Upper lobe of right lung (tissue), 1 donor: ENCODE measurements at places on chromosomes 3 and 15.

DNA sequence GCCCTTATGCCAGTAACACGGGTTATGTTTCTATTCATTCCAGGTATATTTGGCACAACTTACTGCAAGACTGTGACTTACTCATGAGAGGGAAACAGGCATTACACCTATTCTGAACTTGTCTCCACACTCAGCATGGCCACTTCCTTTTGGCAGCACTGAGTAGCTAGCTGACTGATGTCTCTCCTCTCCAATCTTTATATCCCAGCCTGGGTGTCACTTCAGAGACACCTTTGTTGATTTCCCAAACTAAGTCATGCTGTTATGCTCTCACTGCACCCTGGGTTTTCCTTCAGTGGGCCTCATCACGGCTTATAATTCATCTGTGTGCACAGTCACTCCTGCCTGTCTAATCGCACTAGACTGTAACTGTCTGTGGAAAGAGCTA is 114.8 kb downstream of the MYLK start:
- DNase-seq: no peak

- no peak for DNase-seq
These were observed 65.1 kb upstream of the GUCA1C start for GRCh38 chr3:109018828-109019227.

GRCh38 chr15:99424978-99425656 is 140.7 kb upstream of the MEF2A start:
- DNase-seq: peak; percentile 70

DNA sequence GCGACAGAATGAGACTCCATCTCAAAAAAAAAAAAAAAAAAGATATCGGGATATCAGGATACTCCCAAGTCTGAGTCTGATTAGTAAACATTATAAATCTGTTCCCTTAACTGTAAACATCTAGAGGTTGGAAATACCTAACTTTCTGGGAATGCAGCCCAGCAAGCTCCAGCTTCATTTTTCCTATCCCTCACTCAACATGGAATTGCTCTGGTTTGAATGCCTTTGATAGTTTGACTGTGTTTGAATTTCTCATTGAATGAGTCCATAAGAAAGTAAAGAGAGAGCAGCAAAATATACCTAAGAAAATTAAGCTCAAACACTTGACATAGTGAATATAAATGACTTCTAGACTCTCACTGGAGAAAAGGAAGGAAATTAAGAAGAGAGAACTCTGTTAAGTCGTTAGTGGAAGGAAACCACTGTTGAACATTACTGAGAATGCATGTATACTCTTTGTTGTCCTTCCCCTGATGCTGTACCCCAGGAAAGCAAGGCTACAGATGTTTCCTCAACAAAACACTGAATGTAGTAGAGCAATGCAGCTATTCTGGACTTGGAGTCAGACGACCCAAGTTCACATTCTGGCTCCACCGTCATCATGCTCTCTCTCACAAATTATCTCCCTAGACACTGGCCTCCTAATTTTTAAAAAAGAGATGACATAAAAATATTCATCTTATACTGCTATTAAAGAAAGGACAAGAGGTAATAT is 62.4 kb downstream of the CD200 start:
- no peak for DNase-seq

GRCh38 chr3:183587336-183587735 is 31.8 kb upstream of the KLHL6 start:
- DNase-seq: no peak

DNA sequence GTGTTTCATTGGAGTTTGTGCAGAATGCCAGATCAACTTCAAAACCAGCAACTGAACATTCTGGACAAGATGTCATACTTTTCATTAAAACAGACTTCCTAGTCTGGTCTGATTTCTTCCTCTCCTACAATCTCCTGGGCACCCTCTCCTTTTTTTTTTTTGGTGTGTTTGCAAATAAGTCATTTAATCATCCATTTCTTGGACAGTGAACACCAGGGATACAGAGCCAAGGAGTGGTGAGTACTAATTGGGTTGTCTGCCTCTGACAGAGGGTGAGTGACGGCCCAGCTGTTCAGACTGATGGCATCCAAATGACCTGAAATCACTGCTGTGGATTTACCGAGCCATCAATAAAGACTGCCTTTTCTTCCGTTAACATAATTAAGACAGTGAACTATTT is 158.0 kb downstream of the STT3B start:
- DNase-seq: no peak

DNA sequence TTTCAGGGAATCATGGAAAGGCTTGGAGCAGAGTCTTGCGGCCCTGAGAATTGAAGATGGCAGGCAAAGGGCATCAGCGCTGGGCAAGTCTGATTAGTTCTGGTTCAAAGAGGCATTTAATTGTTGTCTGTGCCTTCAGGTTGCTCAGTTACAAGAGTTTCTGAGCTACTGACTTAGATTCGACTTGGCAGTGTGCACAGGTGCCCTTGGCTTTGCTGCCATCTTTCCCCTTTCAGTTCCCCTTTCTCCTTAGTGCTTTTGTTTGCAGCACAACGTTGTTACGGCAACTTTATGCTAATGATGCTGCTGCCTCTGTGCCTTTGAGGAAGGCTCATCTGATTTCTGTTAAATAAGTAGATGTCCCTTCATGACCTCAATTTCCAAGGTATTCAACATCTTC is 12.5 kb downstream of the P2RY14 start:
- no peak for DNase-seq

DNA sequence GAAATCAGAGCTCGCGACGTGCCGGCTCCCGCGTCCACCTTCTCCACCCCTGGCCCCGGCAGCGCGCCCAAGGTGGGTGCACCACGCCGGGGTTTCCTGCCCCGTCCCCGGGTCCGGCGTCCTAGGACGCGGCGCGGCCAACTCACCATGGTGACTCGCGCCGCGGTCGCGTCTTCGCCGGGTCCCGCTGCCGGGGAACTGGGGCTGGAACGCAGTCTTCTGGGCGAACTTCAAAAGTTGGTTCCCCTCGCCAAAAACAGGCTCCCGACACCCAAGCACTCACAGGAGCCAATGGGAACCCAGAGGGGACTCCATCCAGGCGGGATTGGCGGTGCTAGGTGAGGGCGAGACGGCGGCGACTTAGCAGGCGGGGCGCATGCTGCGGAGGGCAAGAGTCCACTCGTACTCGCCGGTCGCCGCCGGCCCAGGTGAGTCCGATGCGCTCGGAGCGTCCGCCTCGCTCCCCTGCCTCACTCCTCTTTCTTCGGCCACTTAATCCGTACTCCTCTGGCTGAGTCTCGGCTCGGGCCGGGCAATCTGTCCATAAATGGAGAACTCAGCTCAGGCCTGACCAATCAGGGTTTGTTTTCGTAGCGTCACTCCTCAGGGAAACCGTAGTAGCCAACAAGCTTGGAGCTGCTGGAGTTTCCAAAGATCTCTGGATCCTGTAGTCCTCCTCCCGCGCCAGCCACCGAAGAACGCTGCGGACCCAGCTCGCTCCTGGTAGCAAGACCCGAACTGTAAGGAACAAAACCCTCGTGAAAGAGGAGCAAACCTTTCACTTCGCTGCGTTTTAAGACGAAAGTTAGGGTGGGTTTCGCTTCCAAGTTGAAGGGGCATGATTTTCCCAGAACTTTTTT is at the start of gene MYO1E:
Gene MYO1E, minus strand, starts transcription at position 520 of the 860 bp plus-strand sequence. Its CDS starts 371 bp downstream, at position 149.
- DNase-seq: peak; percentile 90

DNA sequence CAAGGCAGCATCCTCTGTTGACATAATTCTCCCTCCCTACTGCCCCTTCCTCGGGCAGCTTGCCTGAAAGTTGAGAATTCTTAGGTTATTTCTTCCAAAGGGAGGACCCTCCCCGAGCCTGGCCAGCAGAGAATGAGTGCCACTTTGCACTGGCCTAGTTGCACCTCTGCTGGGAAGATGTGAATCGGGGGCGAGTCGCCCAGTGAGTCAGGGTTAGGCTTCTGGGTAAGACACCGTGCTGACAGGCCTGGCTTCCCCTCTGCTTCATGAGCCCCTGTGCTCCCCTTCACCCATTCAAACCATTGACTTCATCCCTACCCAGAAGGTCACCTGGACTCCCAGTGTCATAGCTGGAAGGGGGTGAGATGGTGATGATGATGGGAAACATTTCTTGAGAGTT is 82.3 kb downstream of the AAGAB start:
- DNase-seq: peak; percentile 29

DNA sequence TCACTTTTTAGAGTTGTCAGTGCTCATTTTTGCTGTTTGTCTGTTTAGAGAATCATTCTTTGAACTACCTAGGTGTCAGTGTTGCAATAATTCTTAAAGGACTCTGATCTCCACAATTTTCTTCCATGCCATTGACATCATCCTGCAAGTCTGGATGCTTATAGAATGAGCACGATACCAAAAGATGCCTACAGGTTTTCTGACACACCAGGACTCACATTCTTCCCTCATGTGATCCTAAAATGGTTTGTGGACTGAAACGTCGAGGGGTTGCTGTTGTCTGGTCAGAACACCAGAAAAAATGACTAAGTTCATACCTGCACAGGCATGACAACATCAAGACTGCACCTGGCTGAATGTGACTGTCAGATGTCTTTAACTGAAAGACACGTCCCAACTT is 95.9 kb downstream of the SEMA5B start:
- DNase-seq: no peak

DNA sequence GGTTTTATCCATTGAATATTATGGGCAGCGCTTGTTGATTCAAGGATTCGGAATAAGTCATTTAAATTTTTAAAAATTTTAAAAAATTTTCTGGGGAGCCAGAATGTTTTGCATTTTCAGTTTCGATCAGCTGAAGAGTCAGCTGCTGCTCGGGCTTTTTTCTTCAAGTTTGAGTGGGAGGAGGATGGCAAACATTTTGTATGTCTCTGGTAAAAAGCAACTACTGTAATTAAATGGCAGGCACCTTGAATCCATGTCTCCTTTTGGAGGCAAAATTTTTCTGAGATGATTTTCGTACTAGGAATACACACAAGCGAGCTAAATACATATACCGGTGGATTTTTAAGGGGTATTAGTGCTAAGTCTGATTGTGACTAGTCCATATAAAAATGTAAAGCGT is 612 bp downstream of the C3orf38 start:
- DNase-seq: no peak

DNA sequence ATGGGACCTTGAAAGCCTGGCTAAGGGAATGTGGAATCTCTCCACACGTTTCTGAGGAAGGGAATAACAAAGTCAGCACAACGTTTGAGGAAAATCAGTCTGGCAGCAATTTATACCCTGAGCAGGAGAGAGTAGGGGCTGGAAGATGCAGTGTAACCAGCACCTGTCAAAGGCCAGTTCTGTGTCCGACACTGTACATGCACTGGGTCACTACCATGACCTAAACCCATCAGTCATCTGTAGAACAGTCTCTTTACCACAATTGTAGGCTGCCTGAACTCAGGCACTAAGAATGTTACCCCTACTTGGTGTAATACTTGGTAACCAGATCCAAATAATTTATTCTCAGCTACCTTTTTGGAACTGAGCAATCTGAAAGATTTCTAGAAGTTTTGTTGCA is 113.4 kb downstream of the FEZF2 start:
- DNase-seq: no peak

DNA sequence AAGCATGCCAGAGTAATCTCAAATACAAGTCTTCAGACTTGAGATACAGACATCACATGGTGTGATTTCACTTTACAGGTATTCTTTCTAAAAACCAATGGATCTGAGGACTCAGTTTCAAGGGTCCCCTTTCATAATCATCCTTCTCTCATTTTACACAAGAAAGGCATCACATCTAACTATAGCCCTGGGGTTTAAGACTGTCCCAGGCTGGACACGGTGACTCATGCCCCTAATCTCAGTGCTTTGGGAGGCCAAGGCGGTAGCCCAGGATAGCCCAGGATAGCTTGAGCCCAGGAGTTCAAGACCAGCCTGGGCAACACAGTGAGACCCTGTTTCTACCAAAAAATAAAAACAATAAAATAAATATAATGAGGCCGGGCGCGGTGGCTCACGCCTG is 36.4 kb downstream of the UBP1 start:
- no peak for DNase-seq

DNA sequence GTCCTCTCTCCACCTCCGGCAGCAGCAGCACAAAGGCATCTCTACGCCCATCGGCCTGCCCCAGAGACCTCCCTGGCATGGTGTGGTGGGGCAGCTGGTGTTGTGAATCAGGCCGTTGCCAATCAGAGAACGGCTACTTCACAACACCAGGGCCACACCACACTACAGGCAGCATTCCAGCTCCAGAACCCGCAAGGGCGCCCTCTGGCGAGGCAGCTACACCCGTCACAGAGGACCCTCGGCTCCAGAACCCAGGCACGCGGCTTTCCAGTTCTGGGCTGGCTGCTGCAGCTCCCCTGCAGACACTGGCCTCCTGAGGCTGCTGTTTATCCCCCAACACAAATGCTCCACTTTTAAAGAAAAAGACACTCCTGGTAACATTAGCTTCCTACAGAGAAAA is 127.5 kb upstream of the TOPAZ1 start:
- DNase-seq: no peak

DNA sequence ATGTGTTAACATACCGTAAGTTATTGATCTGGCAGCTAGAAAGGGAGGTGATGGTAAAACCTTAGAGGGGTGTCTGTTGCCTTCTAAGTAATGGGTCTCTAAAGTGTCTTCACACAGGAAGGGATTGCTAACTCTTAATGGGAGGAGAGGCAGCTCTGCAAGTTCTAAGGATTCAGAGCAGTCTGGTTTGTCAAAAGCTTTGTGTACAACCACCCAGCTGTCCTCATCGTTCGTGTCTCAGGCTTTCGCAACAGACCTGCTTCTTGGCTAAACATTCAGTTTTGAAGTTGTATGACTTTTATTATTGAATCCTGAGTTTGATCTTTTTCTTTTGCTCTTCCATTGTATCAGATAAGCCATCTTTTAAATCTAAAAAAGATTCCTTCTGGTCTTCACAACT is 404.9 kb downstream of the SQOR start:
- DNase-seq: no peak

GRCh38 chr3:44048196-44048924 is 193.3 kb upstream of the TOPAZ1 start:
- DNase-seq: no peak

- DNase-seq: no peak
These were observed 117.0 kb downstream of the FOXP1 start for GRCh38 chr3:71466483-71466882.

GRCh38 chr15:73403171-73403570 is 34.4 kb upstream of the HCN4 start:
- DNase-seq: no peak

DNA sequence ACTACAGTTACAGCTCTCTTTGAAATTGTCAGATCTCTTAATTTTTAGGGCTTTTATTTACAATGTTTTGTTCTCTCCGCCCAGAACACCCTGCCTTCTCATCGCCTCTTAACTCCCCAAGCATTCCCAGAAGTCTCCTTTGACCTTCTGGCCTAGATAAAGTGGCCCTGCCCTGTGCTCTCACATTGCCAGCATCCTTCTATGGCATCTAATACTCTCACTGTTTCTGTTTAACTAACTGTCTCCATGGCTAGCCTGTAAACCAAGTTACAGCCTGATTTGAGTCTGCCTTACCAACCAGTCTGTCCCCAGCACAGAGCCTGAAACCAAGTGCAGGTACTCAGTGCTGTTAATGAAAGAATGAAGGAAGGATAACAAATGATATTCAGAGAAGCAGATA is 19.9 kb downstream of the COL8A1 start:
- DNase-seq: no peak

- DNase-seq: no peak
These were observed 24.6 kb downstream of the IFT80 start for GRCh38 chr3:160374472-160374871.
